ENCODE measurements at places on chromosomes 12 and 14.

DNA sequence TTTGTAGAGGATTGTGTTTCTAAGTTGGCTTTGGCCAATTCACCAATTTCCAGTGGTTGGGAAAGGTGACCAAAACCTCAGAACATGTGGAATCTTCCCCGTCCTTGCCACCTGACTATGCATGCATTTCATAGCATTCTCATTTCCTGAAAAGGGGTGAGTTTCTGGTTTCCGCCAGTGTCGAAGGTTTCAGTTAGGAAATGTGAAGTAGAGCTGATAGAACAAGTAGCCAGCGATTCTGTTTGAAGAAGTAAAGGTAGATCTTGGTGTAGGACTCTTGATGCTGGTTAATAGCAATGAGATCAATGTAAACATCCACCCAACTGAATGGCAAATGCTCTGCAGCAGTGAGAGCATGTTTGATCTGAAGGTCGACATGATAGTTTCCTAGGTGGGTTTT, 15.9 kb downstream of the SMOC1 start:
- DNase-seq = peak; percentile 10

DNA sequence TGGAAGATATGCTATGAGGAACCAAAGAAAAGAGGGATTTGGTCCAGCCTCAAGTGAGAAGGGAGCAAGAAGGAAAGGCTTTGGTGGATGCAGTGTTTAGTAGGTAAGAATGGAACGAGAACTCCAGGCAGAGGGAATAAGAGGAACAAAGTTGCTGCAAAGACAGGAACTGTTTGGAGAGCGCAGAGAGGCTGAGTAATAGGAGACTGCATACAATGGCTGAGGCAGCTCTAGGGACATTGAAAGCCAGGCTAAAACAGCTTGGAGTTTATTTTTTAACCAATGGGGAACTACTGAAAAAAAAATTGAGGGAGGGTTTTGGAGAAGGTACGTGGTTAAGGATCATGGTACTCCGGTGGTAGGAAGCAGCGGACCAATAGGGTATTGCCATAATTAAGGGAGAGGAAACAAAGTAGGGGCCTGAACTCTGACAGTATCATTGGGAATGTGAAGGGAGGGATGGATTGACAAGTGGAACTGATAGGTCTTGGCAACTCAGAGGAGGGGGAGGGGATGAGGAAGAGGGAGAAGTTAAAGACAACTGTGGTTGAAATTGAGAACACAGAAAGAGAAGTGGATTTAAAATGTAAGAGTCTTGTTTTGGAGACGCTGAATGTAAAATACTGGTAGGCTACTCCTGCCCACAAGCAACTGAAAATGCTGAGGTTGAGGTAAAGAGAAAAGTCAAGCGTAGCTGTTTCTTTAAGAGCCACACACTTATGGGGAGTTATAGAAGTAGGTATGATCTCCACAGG, 4.8 kb downstream of the ASCL4 start:
- peak; percentile 79 for DNase-seq

GRCh38 chr12:21453312-21453852, 15.9 kb downstream of the PYROXD1 start:
- DNase-seq = peak; percentile 47

GRCh38 chr12:105464406-105464805, 133.9 kb downstream of the C12orf75 start:
- no peak for DNase-seq

DNA sequence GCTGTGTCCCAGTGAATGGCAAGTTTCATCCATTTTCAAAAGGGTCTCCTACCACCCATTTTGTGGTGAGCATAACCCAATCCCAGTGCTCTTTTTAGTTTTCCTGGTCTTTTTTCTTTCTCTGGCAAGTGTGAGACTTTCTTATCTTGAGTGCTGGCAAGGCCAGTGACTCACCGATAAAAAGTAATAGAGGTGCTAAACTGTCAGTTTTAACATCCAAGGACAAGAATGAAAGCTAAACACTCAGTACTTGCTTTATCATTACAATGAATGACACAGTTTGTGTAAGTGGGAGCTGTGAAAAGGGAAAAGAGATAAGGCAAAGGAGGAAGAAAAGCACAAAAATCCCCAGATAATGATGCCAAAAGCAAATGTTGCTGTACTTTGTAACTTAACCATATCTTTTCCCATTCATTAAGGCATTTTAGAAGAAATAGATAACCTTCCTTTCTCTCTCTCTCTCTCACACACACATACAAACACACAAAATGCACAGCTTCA, 4.9 kb upstream of the LRIG3 start:
- DNase-seq = no peak

DNA sequence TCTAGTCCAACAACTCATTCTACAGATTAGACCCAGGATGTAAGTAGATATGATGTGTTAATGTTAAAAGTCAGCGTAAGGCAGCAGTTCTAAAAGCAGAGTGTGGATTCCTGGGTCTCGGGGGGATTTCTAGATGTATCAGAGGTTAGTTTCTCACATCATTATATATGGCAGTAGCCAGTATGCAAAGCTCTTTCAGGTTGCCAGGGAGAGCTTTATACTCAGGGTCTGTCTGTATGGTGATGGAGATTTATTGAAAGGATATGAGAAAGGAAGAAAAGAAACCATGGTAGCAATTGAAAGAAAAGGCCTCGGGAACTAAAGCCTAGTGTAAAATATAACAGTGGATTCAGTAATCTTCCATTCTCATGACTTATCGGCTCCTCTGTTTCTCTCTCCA, 26.2 kb upstream of the PAWR start:
- no peak for DNase-seq

DNA sequence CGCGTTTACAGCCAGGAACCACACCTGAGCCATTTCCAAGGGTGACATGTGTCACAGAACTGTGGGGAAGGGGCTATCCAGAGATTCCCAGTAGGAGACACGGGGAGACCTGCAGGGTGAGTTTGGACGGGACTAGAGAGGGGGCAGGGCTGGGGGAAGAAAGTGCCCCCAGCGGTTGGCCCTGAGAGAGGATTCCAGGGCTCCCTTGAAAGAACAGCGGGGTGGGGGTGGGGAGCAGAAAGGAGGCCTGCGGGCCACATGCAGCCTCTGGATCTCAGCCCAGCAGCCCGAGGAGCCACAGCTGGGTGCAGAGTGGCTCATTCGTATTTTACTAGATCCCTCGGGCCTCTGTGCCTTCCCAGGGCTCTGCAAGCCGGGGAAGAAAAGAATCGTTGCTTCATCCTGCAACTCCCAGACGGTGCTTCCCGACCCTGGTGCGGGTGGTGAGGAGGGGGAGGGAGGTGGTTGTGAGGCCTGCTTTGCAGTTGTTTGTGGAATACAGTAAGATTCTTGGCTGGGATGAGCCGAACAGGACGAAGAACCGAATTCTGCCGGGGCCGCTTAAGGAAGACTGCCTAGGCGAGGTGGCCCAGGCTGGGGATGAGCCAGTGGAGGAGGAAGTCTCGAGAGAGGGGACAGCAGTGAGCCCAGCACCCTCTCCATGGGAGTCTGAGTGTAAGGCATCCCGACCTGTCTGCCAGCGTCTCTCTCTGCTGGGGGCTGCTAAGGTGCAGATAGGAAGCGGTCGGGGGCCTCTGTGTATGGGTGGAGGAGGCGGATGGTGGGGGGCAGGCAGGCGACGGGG, 36.1 kb upstream of the ANKRD9 start:
- no peak for DNase-seq

- DNase-seq = no peak
These were observed 95.5 kb upstream of the TMPO start for GRCh38 chr12:98419795-98420404.

GRCh38 chr12:100778967-100779590, 15.5 kb upstream of the ANO4 start:
- DNase-seq = no peak

DNA sequence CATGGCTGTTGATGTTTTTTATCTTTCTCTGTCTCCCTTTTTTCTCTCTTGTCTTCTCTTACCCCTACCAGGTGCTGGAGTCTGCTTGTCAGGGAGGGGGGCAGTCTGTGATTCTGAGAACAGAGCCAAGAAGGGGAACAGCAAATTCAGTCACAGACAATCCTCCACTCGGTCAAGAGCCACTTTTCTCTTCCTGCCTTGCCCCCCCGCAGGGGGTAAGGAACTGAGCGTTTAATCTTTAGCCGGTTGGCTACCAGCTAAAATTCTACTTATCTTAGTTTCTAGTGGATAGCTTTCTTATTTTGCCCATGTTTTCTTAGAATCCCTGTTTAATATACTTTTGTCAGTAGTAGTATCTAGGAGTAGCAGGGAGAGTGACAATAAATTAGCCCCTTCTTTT, 1.9 kb downstream of the RIMKLB start:
- no peak for DNase-seq

- DNase-seq = no peak
These were observed 206.0 kb upstream of the MYL2 start for GRCh38 chr12:111126331-111126730.

All from GM12865 (cell line).